Neural progenitor cell (in vitro differentiated cells): ENCODE measurements at places on chromosomes 5 and 9. TPM values are rescaled to one million over a fixed set of nuclear protein-coding genes. Genes with fewer than 3 reads are reported as not detected.

DNA sequence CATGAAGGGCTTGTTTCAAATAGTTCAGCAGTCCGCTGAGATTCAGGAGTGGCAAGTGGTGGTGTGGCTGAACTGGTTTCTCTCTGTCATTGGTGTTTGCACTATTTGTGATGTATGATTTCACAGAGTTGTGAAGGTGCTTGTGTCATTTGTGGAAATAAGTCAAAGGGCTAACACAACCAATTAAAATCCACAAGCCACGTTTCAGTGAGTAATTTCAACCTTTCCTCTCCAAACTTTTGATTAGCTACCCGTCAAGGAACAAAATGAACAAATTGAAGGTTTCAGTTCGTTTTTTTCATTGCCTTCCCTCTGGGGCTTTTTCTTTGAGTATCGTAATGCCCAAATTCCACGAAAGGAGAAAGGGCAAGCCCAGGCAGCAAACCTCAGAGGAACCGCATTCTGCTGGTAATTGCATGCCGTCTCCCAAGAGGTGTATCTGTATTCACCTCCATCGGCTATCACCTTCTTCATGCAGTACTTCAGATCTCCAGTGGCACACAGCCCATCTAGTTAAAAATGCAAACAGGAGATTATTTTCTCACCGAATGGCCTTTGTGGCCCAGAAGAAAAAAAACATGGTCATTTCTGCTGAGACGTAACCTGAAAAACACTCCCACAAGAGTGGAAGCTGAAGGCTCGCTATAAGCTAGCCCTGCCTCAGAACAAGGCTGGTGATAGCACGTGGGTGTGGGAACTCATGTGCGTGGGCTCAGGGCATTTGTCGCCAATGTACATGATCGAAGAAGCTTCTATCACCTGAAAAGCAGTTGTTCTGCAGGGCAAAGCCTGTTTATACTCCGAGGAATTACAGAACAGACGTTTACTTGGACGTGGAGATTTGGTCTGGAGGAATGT lies 197.1 kb downstream of the NR3C1 start:
- no peaks in the 10 kb centered on the region for H3K4me1 ChIP-seq
- no peak for DNase-seq
- H3K36me3 ChIP-seq: no peaks in the 10 kb centered on the region
- H3K27ac ChIP-seq: no peak overlapping the region

DNA sequence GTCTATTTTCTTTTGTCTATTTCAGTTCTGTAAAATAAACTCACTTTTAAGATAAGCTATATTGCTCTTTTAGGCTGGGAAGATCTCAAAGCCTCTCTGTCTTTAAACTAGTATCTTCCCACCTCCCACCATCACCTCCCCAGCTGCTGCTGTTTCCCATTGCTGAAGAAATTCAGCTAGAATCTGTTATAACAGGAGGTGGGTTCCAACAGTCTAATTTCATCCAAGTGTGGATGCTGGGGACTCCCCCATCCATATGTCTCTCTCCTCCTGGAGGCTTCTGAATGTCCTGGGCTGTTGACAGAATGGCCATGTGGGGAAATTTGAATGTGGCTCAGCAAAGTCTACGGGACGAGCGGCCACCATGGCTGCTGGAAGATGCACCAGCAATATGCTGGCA lies 301.0 kb downstream of the RASEF start:
- H3K4me3 ChIP-seq: no peak overlapping the region
- no peak for DNase-seq
- H3K36me3 ChIP-seq: no peaks in the 10 kb centered on the region
- no peaks in the 10 kb centered on the region for H3K4me1 ChIP-seq

GRCh38 chr9:83281306-83282255 lies 218.6 kb upstream of the RASEF start:
- no peak for DNase-seq
- no peaks in the 10 kb centered on the region for H3K36me3 ChIP-seq
- H3K4me1 ChIP-seq: no peaks in the 10 kb centered on the region
- H3K27me3 ChIP-seq: no peaks in the 10 kb centered on the region

DNA sequence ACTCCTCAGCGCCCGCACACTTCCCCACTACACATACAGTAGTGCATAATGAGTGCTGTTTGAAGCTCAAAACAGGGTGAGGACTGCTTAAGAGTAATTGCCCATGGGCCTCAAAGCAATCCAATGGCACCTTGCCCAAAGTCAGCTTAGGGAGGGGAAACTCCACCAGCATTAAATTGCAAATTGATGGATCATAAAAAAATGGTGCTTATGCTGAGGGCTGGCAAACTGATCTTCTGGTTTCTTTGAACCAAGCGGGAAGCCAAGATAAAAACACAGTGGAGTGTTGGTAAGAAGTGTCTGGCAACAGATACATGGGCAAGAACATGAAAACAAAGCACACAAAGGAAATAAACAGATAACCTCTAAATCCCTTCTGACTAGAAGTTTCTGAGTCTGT lies 28.0 kb downstream of the TLE1 start:
- H3K27me3 ChIP-seq: no peaks in the 10 kb centered on the region
- H3K27ac ChIP-seq: peak overlapping the region; percentile 33
- peaks cover 40% of the 10 kb centered on the region for H3K4me1 ChIP-seq
- H3K36me3 ChIP-seq: no peaks in the 10 kb centered on the region
- H3K4me3 ChIP-seq: no peak overlapping the region

DNA sequence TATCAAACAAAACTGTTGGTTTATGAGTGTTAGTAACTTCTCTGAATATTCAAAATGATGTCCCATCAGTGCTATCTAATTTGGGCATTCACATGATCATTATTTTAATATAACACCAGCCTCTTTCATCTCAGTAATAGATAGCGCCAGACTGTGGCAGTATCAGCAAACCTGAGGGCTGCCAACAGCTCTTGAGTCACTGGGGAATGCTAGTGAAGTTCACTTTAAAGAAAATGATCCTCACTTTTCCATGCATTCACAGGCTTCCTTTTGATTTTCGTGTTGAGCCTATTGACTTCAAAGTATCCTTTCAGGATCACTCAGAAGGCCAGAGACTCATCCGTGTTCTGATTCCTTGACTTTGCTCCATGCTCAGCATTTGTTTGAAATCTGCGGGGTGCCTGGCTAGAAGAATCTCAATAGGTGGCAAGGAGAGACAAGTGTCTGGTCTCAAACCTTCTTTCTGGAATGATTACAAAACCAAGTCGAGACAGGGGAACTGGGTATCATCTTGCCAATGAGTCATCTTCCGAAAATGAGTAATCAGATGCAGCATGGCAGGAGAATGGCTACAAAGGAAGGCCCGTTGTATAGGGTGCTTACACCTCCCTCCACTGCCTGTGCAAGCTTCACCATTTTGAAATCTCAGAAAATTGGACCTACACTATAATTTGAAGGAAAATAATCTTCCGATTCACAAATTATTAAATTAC lies 509.1 kb downstream of the RASEF start:
- H3K4me3 ChIP-seq: no peak overlapping the region
- no peaks in the 10 kb centered on the region for H3K27me3 ChIP-seq
- H3K4me1 ChIP-seq: no peaks in the 10 kb centered on the region
- no peaks in the 10 kb centered on the region for H3K36me3 ChIP-seq

DNA sequence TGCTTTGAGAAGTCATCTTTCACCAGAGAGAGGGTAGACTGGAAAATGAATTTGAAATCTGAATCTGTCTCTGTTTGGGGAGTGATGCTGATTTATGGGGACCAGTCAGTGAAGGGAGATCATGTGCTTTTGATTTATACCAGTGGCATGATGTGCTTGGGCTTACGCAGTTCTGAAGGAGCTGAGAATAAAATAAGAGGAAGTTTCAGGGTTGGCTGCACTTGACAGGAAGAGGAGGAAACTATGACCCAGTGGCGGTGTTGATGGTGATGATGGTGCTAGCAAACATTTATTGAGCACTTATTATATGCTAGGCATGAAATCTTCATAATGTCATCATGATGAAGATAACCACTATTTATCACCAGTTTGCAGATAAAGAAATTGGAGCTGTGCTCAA lies 136.4 kb upstream of the GLRA1 start:
- no peak for DNase-seq
- no peak overlapping the region for H3K27ac ChIP-seq
- no peak overlapping the region for H3K4me3 ChIP-seq
- no peaks in the 10 kb centered on the region for H3K36me3 ChIP-seq

GRCh38 chr9:93254806-93255493 lies 71.0 kb downstream of the WNK2 start:
- no peaks in the 10 kb centered on the region for H3K36me3 ChIP-seq
- H3K4me1 ChIP-seq: no peaks in the 10 kb centered on the region
- H3K4me3 ChIP-seq: no peak overlapping the region
- no peaks in the 10 kb centered on the region for H3K27me3 ChIP-seq
- no peak overlapping the region for H3K27ac ChIP-seq

DNA sequence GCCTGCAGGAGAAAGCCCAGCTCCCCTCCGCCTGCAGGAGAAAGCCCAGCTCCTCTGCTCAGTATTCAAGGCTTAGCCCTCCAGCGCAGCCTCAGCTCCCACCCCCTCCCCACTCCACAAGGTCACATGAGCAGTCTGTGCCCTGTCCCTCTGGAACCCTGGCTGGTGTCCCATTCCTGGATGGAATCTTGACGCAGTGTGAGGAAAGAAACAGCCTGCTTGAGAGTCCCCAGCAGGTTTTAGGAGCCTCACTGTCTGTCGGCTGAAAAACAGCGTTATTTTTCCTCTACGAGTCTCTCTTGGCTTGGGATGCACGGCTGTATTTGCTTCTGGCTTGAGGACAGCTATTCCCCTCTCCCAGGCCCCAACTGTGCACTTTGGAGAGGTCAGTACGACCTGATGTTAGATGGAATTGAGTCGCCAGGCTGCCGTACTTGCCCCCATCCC lies 210.1 kb upstream of the TRIM32 start:
- peak; percentile 39 for DNase-seq
- peaks cover 16% of the 10 kb centered on the region for H3K4me1 ChIP-seq
- no peaks in the 10 kb centered on the region for H3K36me3 ChIP-seq
- H3K4me3 ChIP-seq: no peak overlapping the region
- no peaks in the 10 kb centered on the region for H3K27me3 ChIP-seq
- no peak overlapping the region for H3K27ac ChIP-seq

GRCh38 chr9:109316207-109316640 lies 4.6 kb downstream of the EPB41L4B start:
- H3K27me3 ChIP-seq: peaks cover 29% of the 10 kb centered on the region
- no peak overlapping the region for H3K4me3 ChIP-seq
- peaks cover 32% of the 10 kb centered on the region for H3K4me1 ChIP-seq

GRCh38 chr9:127915801-127916719 lies 781 bp downstream of the ST6GALNAC4 start:
- no peaks in the 10 kb centered on the region for H3K4me1 ChIP-seq
- DNase-seq: no peak
- peak overlapping the region; percentile 56 for H3K4me3 ChIP-seq

The RUSC2 gene
- total RNA-seq: 3.5 and 9.9 TPM in 2 replicates

The PCSK1 gene
- 2.3 and 3.9 TPM in 2 replicates for total RNA-seq

The WNT8A gene
- total RNA-seq: 0.25 TPM in 1 of 2 replicates, not detected in the other

The GABBR2 gene
- total RNA-seq: 0.03 TPM in 1 of 2 replicates, not detected in the other

The PCDHGB1 gene
- 3.6 and 4.3 TPM in 2 replicates for total RNA-seq

The PCDHA10 gene
- 8.0 and 11.7 TPM in 2 replicates for total RNA-seq

The ZNF483 gene
- 26.9 and 30.7 TPM in 2 replicates for total RNA-seq

The PLEKHG4B gene
- total RNA-seq: 28.8 and 63.1 TPM in 2 replicates

The FAM200C gene
- total RNA-seq: 15.8 and 25.3 TPM in 2 replicates

The GRXCR2 gene
- not detected in 2 replicates for total RNA-seq

The ESM1 gene
- not detected in 2 replicates for total RNA-seq

The DAB2IP gene
- 24.3 and 41.7 TPM in 2 replicates for total RNA-seq
